Hematopoietic multipotent progenitor cell treated with erythropoietin and hydrocortisone succinate and interleukin-3 and kit ligand, for 6 days (in vitro differentiated cells): ENCODE measurements at places on chromosomes 3 and 15.
A peak's percentile ranks its signal among the peaks of the same experiment; 100 is the strongest.

DNA sequence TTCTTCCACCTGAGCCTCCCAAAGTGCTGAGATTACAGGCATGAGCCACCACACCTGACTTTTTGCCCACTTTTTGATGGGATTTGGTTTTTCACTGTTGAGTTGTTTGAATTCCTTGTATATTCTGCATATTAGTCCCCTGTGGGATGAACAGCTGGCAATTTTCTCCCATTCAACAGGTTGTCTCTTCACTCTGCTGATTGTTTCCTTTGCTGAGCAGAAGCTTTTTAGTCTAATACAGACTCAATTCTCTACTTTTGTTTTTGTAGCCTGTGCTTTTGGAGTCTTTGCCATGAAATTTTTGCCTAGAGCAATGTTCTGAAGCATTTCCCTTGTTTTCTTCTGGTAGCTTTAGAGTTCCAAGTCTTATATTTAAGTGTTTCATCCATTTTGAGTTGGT, 62.7 kb upstream of the MFGE8 start:
- DNase-seq: no peak

DNA sequence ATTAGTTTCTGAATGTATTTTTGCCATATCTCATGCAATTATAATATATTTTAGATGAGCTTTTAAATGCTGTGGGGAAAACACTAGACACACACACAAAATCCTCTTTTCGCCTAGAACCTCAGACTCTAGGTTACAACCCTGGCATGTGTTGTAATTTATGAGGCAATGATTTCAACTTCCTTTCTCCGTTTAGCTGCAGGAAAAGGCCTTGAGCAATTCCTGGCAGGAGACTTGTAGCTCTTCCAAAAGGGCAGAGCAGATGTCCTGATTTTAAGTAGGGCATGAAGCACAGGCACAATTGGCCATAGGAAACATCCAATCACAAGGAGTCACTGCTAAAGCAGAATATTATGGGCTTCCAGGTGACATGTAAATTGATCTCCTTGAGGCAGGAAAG, 82.0 kb downstream of the GPR156 start:
- DNase-seq: peak; percentile 34

- no peak for DNase-seq
Measured at GRCh38 chr3:101017017-101017416, 23.8 kb upstream of the ABI3BP start.

- DNase-seq: peak; percentile 25
Measured at GRCh38 chr15:63611177-63611576, 14.0 kb downstream of the FBXL22 start.

- DNase-seq: no peak
Measured at GRCh38 chr3:62621176-62621575, 247.8 kb upstream of the FEZF2 start.

DNA sequence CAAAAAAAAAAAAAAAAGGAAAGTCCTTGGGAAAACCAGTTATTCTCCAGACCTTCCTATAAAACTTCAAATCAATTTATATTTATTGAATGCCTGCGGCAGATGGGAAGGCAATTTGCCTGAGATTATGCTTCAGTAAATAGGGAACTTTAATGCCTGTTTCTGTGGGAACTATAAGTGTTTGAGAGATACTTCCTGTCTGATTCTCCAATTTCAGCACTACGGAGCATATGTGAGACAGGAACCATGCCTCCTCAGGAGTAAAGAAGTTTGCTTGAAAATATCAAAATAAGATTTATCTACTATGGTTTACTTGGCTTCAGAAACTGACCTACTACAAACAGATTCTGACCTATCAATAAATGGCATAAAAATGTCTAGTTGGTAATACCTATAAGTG, 135.5 kb downstream of the CBLB start:
- no peak for DNase-seq
